ENCODE measurements at places on chromosomes 7 and 10. TPM values are rescaled to one million over a fixed set of nuclear protein-coding genes. Genes with fewer than 3 reads are reported as not detected.

- no peak for DNase-seq
- no peaks in the 10 kb centered on the region for H3K4me1 ChIP-seq
- H3K4me3 ChIP-seq: no peak overlapping the region
- no peaks in the 10 kb centered on the region for H3K36me3 ChIP-seq
- H3K27me3 ChIP-seq: no peaks in the 10 kb centered on the region
- H3K27ac ChIP-seq: no peak overlapping the region
Observed at GRCh38 chr7:23616593-23616992, 19.4 kb downstream of the CCDC126 start.

- no peak overlapping the region for H3K27ac ChIP-seq
- no peak for DNase-seq
- H3K36me3 ChIP-seq: no peaks in the 10 kb centered on the region
- H3K4me3 ChIP-seq: no peak overlapping the region
- H3K4me1 ChIP-seq: no peaks in the 10 kb centered on the region
Observed at GRCh38 chr10:22391600-22391999, 46.3 kb downstream of the SPAG6 start.

- H3K27me3 ChIP-seq: peaks cover 4% of the 10 kb centered on the region
- H3K4me1 ChIP-seq: no peaks in the 10 kb centered on the region
- no peaks in the 10 kb centered on the region for H3K36me3 ChIP-seq
Observed at GRCh38 chr7:129803546-129804081, 149.1 kb downstream of the UBE2H start.

DNA sequence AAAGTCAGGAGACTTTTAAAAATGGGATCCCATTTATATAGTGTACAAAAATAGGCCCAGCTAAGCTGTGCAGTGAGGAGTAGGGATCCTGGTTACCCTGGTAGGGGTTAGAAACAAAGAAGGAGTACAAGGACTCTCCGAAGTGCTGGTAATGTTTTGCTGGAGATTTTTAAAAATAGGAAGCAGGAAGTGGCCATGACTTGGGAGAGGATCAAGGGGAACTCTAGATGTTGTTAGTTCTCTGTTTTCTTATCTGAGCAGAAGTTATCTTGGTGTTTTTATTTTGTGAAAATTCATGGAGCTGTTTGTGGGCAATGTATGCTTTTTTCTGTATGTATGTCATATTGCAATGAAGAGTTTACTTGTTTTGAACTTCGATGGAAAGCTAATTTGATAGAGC, 373.9 kb downstream of the SFMBT2 start:
- DNase-seq: no peak
- H3K27ac ChIP-seq: no peak overlapping the region
- no peaks in the 10 kb centered on the region for H3K4me1 ChIP-seq
- no peaks in the 10 kb centered on the region for H3K36me3 ChIP-seq

GRCh38 chr10:3783682-3784432, 1.2 kb downstream of the KLF6 start:
- peak overlapping the region; percentile 80 for H3K4me3 ChIP-seq
- peak overlapping the region; percentile 100 for H3K27ac ChIP-seq
- peaks cover 53% of the 10 kb centered on the region for H3K36me3 ChIP-seq
- peak; percentile 58 for DNase-seq
- peaks cover 39% of the 10 kb centered on the region for H3K4me1 ChIP-seq

DNA sequence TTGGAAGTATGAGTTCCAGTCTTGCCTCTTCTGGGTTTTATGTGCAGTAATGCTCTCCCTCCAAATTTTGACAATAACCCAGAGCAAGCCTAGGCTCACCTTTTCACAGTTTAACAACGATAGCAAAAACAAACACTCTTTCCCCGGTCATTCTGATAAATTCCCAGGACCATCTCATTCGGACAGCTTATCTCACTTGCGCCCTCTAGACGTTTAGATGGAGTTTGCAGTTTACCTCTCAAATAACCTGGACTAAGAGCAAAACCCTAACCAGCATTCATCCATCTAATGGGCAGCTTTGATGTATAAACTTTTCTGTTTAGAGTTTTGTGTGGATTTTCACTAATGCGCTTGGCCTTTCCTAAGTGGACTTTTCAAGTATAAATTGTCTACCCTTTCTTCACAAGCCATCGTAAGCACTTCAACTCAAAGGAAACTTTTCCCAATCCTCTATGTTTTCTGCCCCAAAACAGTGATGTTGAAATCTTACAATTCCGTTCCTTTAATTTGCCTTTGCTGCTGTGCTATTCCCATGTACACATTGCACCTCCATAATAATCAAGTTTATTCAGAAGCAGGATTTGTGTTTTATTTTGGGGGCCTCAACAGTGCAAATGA, 114.9 kb downstream of the HDAC9 start:
- H3K36me3 ChIP-seq: no peaks in the 10 kb centered on the region
- no peaks in the 10 kb centered on the region for H3K27me3 ChIP-seq
- peak; percentile 38 for DNase-seq
- H3K27ac ChIP-seq: no peak overlapping the region
- no peak overlapping the region for H3K4me3 ChIP-seq

DNA sequence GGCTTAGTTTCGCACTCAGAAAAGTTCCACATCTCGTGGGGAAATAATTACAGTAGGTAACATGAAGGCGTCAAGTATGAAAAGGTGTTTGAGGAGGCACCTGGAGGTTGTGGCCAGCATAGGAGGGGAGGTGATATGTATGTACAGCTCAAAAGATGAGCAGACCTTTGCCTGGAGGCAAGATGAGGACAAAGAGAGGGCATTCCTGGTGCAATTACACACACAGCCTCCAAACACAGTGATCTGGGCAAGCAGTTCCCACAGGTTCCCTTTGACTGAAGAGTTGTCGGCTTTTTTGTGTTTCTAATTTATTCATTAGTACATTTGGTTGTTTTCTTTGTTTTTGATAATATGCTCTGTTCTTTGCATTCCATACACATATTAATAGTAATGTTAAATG, 46.9 kb downstream of the CDK14 start:
- no peaks in the 10 kb centered on the region for H3K27me3 ChIP-seq
- H3K4me3 ChIP-seq: no peak overlapping the region
- H3K36me3 ChIP-seq: no peaks in the 10 kb centered on the region
- DNase-seq: no peak

- DNase-seq: peak; percentile 43
- H3K4me1 ChIP-seq: peaks cover 11% of the 10 kb centered on the region
- H3K27ac ChIP-seq: no peak overlapping the region
- no peaks in the 10 kb centered on the region for H3K27me3 ChIP-seq
- H3K36me3 ChIP-seq: no peaks in the 10 kb centered on the region
Observed at GRCh38 chr7:102310414-102310815, 23.7 kb downstream of the SH2B2 start.

DNA sequence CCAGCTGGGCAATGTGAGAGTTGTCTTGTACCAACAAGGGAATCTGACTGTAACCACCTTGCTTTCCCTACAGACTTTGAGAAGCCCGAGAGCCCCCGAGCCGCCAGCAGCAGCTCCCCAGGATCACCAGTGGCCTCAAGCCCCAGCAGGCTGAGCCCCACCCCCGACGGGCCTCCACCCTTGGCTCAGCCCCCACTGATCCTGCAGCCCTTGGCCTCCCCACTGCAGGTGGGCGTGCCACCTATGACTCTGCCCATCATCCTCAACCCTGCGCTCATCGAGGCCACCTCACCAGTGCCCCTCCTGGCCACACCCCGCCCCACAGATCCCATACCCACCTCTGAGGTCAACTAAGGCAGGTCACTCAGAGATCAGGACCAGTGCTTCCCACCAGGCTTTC, 13.5 kb upstream of the NFKB2 start:
- H3K27ac ChIP-seq: no peak overlapping the region
- H3K27me3 ChIP-seq: no peaks in the 10 kb centered on the region
- H3K4me3 ChIP-seq: no peak overlapping the region
- H3K36me3 ChIP-seq: peaks cover 62% of the 10 kb centered on the region

DNA sequence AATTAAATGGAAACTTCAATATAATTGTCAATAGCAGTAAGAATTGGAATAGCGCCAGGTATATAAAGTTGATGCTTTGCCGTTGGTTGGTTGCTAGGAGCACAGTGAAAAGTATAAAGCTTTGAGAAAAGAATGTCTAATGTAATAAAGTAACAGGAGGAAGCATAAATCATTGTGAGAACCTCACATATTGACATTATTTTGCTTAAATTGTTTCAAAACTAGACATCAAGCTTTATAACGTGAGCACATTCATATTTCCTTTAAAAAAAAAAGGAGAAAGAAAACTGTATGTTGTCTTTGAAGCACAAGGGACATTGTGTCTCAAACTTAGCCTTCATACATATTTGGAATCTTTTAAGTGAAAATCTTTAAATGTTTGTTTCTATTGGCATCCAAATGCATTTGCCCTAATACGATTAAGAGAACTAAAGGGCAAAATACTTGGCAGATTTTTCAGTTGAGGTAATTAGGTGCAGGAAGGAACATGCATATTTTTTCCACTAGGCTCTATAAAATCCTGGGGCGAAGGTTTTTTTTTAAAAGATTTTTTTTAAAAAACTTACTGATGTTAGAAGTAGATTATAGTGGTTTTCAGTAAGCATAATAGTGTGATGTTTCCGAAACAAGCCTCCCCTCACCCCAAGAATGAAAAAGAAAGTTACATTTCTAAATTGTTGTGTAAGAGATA, 92.4 kb downstream of the ARID5B start:
- H3K36me3 ChIP-seq: no peaks in the 10 kb centered on the region
- no peaks in the 10 kb centered on the region for H3K27me3 ChIP-seq
- H3K4me3 ChIP-seq: peak overlapping the region; percentile 58
- peak overlapping the region; percentile 96 for H3K27ac ChIP-seq
- DNase-seq: no peak

Gene CYP3A4
- total RNA-seq: not detected

Gene RSPH10B
- total RNA-seq: under 0.01 TPM

Gene SLC16A12
- under 0.01 TPM for total RNA-seq

Gene GIGYF1
- 29.3 TPM for total RNA-seq

Gene FZD8
- 15.2 TPM for total RNA-seq

Measured in osteoblast (primary cell).